ENCODE measurements at places on chromosomes 2 and 18. TPM values are rescaled to one million over a fixed set of nuclear protein-coding genes. Genes with fewer than 3 reads are reported as not detected.

LYG1 gene
- 0.86 TPM for polyA plus RNA-seq

INHA gene
- polyA plus RNA-seq = 0.12 TPM

ARHGEF4 gene
- 0.95 TPM for polyA plus RNA-seq

NOL4 gene
- polyA plus RNA-seq = not detected

CDH19 gene
- polyA plus RNA-seq = not detected

RBM43 gene
- 13.0 TPM for polyA plus RNA-seq

PLA2R1 gene
- polyA plus RNA-seq = 2.0 TPM

CNDP1 gene
- polyA plus RNA-seq = not detected

DNA sequence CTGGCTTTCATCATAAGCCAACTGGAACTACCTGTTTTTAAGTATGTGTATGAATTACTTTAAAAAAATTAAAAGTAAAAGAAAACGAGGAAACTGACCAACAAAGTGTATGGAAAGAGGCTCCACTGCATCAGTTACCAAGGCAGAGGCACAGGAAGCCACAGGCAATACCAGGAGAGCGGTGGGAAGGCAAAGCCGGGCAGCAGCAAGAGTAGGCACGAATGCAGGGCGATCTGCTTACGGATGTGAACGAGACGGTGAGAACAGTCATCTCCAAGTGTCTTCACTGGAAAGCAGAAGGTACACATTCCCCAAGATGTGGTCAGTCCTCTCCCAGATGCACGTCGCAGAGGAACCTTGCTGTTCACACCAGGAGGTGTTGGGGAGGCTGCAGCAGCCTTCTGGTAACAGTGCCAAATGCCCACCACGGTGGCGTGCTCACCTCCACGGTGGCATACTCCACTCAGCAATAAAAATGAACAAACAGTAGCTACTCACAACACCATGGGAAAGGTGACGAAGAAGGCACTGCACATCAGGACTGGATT lies 43.1 kb downstream of the HS6ST1 start:
- DNase-seq = no peak

DNA sequence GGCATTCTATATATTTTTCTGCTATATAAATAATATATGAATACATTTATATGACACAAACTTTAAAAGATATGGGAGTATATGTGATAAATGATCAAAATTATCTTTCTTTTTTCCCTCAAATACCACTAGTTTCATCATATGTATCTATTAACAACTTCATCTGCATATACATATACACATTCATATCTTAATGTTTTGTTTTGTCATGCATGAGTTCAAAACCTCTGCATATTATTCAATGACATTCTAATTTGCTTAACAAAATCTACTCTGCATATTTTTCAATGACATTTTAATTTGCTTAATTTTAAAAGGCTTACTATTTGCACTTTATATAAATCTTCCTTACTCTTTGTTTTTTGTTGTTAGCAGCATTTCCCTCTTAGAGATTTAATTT lies 276.2 kb downstream of the PIK3C3 start:
- no peak for DNase-seq

GRCh38 chr2:192159736-192160135 lies 35.0 kb downstream of the TMEFF2 start:
- DNase-seq = no peak

DNA sequence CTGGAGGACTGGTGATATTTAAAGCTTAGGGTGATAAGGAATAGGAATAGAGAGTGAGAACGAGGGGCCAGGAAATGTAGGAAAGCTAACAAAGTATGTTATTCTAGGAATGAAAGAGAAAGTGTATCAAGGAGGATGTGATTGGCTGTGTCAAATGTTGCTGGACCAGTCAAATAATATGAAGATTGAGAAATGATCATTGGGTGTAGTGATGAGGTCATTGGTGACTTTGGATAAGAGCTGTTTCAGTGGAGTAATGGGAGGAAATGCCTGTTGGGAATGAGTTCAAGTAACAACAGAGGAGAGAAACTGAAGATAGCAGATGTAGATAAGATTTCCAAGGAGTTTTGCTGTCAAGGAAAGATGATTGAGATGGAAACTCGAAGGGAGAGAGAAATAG lies 74.4 kb downstream of the UBE2E3 start:
- DNase-seq = no peak

DNA sequence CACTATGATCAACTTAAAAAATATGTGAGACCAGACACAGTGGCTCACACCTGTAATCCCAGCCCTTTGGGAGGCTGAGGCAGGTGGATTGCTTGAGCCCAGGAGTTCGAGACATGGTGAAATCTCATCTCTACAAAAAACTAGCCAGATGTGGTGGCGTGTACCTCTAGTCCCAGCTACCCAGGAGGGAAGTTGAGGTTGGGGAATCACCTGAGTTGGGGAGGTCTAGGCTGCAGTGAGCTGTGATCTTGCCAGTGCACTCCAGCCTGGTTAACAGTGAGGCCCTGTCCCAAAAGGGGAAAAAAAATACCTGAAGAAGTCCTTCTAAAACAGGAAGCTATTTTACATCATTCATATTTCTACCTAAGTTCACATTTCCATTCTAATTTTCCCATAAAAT lies 144.0 kb downstream of the EML6 start:
- no peak for DNase-seq

GRCh38 chr2:5482929-5483331 lies 209.3 kb upstream of the SOX11 start:
- no peak for DNase-seq

- DNase-seq = no peak
These were observed 152.2 kb downstream of the ESCO1 start for GRCh38 chr18:21448299-21448698.

DNA sequence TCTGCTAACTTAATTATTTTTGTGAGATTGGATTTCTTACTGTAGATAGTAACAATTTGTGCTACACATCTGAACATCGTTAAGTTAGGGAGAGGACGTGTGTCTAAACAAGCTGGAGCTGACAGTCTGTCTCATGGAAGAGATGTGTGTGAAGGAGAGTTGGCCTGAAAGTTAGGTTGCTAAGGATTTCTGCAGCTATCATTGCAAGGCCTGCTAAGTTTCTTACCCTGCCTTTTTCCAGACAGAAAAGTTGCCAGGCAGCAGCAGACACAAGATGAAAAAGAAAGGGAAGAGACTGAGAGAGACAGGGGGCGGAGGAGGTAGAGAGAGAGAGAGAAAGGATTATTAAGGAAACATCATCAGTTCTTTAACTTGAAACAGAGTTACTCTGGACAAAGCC lies 4.1 kb upstream of the LRP1B start:
- no peak for DNase-seq

DNA sequence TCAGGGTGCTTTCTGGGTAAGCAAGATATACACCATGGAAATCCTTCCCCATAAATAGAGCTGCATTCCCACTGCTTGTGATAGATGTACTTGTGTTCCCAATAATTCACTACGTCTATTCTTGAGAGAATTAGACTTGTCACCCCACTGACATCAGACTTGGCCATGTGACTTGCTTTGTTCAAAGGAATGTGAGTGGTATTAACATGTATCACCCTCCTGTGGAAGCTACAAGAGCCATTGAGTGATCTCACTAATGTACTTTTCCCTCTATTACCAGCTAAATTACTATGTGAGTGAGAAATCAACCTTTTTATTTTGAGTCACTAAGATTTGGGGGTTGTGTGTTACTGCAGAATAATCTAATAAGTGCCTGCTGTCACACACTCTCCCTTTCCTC lies 176.0 kb downstream of the CCDC178 start:
- no peak for DNase-seq

GRCh38 chr2:173021939-173022371 lies 53.7 kb upstream of the MAP3K20 start:
- DNase-seq = no peak

DNA sequence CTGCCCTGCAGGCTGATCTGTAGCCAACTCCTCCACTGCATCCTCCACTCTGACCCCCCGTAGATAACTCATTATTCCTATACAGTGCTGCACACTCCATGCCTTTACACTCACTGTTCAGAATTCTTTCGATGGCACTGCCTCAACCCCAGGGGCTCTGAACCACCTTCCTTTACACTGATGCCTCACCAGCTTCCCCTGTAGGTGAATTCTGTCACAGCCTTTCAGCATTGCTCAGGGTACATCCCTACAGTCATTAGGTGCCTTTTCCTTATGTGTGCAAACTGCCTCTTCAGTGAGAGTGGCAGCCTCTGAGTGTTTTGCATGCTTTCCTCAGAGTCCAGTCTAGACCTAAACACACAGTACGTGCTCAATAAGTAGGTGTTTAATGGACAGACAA lies 319.4 kb downstream of the LRRTM1 start:
- no peak for DNase-seq

DNA sequence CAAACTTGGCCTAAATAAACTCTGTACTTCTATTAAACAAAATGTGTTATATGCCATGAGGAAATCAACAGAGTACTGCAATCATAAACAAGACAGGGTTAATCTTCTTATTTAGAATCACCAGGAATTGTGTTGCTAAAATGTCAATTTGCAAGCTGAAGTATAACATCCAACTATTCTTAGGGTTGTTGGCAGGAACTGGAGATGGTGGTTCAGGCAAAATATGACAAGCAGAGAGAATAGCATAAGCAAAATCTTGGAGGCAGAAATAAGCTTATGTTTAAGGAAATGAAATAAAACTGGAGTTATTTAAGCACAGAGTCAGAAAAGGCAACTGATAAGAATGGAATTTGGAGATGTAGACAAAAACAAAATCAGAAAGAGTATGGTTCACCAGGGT lies 463.8 kb upstream of the SLC8A1 start:
- DNase-seq = no peak

GRCh38 chr2:80007777-80008503 lies 296.6 kb downstream of the LRRTM1 start:
- DNase-seq = no peak

GRCh38 chr2:9769171-9770005 lies 73.9 kb upstream of the TAF1B start:
- no peak for DNase-seq

DNA sequence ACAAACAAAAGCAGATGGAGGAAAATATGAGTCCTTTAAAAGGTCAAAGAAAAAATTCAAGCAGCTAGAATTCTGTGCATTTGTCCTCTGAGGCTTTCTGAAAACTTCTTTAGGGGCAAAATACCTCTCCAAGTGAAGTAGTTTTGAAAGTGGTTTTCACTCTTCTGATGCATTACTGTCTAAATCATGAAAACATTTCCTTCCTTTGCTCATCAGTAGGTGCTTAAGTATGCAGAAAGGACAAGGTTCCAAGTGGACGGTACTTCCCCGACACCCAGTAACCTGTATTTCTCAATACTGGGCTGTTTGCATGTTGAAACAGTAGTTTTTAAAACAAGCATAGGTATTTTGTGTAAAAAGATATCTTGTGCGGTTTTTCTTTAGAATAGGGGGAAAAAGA lies 189.1 kb upstream of the ERBB4 start:
- no peak for DNase-seq

DNA sequence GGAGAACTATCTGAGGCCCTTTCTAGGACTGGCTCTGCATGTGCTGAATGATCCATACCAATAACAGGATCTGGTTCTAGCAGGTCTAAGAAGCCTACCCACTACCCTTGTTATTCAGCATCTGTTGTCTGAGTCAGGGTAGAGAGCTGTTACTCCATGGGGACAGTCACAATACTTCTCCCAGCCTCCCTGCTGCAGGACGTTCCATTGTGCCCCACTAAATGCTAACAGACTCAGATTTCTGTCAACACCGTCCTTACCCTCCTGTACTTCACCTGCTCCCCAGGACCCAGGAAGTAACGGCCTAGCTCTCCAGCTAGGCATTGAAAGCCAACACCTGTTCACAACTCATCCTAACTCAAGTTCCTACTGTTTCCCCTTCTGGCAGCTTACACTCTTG lies 719.7 kb upstream of the ID2 start:
- DNase-seq = no peak

- DNase-seq = no peak
These were observed 31.5 kb downstream of the DYNC1I2 start for GRCh38 chr2:171718720-171719119.

GRCh38 chr2:212186166-212186565 lies 352.4 kb downstream of the ERBB4 start:
- no peak for DNase-seq

DNA sequence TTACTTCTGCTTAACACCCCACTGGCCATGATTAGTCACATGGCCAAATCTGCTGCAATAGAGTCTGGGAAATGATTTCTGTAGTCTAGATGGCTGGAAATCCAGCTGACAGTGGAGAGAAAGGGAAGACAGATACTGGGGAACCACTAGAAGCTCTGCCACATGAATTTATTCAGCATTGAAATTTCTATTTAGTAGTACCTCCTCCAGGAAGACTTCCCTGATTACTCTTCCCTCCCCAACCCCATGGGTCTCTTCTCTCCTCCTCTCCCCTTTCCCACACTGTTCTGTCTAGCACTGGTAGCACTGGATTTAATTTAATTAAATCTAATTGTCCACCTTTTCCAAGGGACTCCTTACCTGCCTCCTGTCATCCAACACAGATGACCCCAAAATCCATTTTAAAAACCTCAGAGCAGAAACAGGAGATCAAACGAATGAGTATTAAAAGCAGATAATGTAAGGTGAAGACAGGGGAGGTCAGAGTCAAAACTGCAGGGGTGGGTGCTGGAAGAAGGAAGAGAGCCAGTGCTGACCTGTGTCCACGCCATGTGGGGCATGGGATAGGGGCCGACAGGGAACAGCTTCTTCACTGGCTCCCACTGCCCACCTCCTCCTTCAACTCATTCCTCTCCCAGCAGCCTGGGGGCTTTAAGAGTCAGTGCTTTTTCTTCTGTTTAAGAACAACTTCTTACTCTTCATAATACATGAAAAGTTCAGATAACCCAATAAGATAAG lies 169.2 kb upstream of the HS6ST1 start:
- no peak for DNase-seq

DNA sequence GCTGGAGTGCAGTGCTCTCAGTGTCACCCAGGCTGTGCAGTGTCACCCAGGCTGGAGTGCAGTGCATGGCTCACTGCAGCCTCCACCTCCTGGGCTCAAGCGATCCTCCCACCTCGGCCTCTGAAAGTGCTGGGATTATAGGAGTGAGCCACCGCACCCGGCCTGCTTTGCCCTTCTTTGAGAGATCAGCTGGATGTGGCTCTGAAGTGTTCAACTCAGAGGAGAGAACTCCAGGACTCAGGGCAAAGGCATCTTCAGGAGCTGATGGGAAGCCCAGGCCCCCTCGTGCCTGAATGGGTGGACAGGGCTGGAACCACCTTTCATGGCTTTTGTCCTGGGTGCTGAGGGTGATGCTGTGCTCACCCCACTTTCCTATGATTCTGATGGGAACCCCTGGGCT lies 52.0 kb upstream of the HAAO start:
- DNase-seq = no peak

DNA sequence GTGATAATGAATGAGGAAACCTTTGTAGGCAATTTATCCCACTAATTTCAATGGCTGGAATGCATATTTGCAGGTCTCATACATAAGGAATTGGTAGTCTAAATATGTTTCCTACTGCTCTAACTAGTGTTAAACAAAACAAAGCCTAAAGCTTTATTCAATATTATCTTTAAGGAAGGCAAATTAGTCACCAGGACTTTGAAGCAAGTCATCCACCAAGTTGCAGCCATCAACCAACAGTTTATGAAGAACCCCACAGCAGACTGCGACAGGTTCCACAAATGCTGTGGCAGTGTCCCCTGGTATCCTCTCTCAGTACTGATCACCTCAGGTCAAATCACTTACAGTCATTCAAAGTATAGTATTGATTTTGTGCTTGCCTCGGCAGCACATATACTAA lies 181.5 kb upstream of the ZFP36L2 start:
- DNase-seq = no peak
